ENCODE measurements at places on chromosomes 1 and 21.

GRCh38 chr1:173422456-173422976 is 54.6 kb upstream of the PRDX6 start:
- no peak for DNase-seq

DNA sequence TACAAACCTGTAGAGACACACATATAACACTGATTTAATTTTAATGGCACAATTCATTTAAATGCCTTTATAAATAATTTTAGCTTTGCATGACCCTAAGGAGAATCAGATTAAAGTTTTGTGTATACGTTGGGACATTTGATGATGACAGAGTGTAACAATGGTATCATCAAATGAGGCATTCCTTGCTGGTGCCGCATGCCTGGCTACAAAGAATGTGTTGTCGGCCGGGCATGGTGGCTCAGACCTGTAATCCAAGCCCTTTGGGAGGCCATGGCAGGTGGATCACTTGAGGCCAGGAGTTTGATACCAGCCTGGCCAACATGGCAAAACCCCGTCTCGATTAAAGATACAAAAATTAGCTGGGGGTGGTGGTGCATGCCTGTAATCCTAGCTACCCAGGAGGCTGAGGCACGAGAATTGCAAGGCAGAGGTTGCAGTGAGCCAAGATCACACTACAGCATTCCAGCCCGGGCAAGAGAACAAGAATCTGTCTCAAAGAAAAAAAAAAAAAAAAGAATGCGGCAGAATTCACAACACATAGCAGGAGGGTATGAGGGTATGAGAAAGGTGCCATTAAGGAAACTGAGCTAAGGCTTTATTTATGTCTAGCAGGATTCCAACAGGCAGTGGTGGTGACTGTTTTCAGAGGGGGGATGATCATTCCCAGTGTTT is 58.9 kb downstream of the PTPN14 start:
- DNase-seq: no peak

DNA sequence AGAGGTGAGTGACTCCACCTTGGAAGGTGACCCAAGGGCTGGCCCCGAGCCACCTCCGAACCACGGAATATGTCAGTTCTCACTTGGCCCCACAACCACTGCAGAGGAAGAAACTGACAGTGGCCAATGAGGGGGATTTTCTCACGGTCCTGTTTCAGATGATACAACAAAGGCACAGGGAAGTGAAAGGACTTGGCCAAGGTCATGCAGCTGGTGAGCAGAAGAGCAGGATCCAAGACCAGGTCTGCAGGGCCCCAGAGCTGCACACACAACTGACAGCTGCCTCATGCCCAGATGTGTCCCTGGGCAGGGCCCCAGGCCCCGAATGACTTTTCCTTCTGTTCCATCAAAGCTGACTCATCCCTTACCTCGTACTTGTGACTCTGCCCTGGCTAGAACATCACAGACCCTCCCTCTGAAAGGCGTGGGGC is 25.8 kb upstream of the EVA1B start:
- DNase-seq: no peak

DNA sequence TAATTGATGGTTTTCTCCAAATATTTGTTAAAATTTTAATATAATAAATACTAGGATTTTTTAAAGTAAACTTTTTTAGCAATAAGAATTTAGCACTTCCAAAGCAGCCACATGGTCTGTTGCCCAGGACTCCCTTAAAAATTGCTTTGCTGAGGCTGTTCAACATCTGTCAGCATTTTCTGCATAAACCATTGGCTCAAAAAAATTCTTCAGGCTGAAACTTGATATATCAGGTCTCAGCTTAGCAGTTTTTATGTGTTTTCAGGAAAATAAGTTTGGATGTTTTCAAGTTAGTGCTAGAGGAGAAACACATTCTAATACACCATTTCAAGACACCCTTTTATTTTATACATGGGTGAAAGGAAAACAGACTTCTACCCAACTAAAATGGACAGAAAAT is 69.1 kb upstream of the C1orf105 start:
- DNase-seq: no peak

DNA sequence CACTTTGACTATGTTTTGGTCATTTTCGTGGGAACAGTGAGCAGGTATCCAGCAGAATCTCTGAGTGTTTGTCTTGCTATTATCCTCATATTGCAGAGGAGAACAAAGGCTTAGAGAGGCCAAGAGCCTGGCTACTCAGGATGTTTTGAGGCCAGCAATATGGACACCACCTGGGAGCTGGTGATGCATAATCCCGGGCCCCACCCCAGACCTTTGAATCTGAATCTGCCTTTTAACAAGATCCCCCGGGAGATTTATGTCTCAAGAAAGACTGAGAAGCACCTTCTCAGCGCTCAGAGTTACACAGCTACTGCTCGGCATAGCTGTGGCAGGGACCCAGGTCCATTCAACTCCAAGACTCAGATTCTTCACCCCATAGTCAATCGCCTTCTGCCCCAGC is 72.8 kb downstream of the PTPRU start:
- DNase-seq: no peak

DNA sequence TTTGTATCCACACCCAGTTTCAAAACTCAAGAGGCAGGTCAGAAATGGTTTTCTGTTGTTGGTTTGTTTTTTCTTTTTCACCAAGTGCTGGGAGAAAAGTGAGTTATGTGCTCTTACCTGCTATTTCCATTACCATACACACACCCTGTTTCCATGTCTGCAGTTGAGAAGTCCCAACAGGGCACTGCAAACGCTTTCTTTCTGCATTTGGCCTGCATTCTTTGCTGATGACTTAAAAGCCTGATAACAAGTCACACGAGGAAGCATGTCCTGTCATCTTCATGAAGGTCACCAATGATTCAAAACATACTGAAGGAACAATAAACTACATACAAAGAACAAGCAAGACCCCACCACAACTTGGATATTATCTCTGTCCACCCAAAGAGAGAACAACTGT is 24.8 kb upstream of the KCNE1 start:
- no peak for DNase-seq

DNA sequence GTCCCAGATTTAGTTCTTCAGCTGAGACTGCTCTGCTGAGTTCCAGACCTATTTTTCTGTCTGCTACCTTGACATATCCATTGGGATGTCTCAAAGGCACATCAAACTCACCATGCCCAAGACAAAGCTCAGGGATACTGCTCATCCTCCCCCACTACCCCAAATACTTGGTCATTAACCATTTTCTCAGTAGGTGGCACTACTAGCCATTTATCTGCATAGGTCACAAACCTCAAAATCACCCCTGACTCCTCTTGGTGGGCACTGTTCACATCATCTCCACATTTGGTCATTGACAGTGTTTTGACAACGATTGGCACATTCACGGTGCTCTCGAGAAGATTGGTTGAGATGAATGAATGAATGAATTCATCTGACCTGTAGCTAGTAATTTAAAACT is 32.1 kb downstream of the CACNA1S start:
- DNase-seq: no peak

- DNase-seq: peak; percentile 63
These were observed 6.8 kb upstream of the ACKR1 start for GRCh38 chr1:159197561-159198557.

DNA sequence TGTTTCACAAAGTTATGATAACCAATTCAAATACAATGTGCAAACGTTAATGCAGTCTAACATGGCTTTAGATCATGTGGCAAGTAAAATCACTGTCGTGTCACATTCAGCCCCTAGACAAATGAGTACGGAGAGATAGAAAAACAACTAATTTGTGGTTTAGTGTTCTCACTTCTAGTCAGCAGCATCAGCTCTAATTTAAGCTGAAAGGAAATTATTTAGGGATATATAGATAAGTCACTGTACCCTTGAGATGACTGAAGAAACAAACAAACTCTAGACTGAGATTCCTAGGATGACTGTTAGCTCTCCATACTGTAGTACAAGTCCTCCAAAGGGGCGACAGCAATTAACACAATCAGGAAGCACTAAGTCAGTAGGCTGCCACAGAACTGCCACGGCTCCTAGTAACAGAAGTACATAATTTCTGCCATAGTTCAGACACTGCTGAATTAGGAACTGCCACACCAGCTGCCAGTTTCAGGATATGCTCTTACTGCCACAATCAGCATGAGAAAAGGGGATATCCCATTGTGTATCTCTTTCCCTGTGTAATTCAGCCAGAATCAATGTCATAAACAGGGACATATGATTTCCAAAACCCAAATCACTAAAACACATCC is 150.4 kb upstream of the NEGR1 start:
- no peak for DNase-seq

GRCh38 chr1:24440436-24440835 is 24.8 kb downstream of the NIPAL3 start:
- no peak for DNase-seq

DNA sequence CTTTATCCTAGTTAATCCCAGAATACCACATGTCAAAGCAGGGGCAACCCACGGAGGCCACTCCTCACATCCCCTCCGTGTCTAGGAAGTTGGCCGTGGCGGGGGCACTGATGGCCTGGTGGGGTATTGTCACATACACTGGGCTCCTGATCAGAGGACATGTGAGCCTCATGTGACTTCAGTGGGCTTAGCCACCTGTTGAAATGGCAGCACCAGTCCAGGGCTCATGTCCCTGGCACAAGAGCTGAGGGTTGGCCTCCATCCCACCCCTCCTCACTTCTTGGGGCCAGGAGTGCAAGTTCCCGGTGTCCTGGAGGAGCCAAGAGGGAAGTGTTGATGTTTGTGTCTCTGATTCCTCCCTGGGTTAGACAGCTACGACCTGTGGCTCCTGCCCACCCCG is 313.4 kb downstream of the CAMTA1 start:
- no peak for DNase-seq

DNA sequence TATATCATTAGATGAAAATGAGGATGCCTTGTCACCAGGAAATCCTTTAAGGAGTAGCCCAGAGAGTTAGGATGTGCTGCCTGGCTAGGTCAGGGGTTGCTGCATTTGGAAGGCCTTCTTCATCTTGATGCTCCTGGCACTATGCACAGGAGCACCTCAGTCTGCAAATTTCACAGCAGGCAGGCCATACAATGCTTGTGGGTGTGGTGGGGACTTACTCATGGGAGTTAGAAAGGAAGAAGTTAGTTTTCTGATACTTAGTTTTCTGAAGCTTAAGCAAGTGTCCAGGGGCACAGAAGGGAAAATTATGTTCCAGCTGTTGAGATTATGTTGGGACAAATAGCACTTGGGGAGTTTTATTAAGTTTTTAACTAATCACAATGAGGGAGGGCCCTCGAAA is 11.4 kb downstream of the HLX start:
- no peak for DNase-seq

DNA sequence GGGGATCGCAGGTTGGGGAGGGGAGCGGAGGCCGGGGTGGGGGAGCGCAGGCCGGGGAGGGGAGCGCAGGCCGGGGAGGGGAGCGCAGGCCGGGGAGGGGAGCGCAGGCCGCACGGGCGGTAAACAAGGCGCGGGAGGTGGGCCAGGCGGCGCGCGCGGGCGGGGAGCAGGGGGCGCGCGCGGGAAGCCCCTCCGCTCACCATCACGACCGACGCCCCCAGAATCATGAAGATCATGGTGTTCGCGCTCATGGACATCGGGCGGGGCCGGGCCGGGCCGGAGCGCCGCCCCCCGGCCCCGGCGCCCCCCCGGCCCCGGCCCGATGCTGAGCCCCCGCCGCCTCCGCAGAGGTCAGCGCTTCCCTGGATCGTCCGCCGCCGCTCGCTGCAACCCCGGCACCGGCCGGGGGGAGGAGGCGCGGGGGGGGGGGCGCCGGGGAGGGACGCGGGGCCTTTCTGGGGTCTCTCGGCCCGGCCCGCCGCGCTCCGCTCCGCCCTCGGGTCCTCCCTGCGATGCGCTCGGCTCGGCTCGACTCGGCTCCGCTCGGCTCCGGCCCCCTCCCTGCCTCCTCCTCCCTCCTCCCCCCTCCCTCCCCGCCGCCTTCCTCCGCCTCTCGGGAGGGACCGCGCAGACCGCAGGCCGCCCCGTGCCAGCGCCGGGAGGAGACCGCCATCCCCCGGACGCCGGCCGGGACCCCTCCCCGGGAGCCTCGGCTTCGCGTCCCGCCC is at the start of gene TMEM240:
Gene TMEM240, minus strand, starts transcription at position 535 of the 728 bp plus-strand sequence. Its CDS starts 278 bp downstream, at position 257.
- DNase-seq: no peak

DNA sequence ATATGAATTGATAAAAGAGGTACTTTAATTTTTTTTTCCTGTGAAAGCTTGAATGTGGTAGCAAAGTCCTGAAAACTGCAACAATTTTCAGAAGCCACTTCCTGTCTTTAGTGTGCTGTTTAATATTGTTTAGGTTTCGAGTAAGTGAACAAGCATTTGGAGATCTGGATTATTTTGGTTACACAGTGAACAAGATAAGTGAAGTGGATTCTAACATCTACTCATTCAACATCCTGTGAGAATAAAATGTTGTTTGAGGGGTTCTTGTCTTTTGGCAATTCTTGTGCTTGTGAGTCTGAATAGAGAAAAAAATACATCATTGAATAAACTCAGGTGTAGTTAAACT is 35.2 kb upstream of the PLA2G4A start:
- no peak for DNase-seq

DNA sequence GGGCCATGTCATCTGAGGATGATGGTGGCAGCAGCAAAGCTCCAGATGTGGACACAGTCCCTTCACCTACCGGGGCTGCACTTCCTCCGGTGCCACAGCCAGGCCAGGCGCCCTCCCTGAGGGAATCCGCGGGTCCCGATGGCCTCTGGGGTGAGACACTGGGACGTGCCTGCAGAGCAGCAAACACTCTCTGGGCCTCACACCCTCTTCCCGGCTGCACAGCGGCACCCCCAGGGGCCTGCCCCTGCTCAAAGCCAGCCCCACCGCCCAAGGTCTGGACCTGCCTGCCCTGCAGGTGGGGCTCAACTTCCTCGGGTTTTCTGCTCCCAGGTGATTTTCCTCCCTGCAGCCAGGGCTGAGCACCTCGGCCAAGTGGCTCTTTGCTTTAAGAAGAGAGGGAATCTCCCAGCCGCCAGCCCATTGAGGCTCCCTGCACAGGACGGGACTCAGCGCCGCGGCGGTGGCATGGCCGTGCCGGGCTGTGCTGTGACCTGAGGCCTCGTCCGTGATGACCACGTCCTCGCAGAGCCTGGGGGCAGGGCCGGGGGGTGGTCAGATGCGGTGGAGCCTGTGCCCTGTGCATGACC is 21.3 kb upstream of the COL18A1 start:
- DNase-seq: no peak

GRCh38 chr21:44938772-44939531 is 877 bp upstream of the SLX9 start:
- no peak for DNase-seq

- peak; percentile 61 for DNase-seq
These were observed at the start of gene NTNG1 for GRCh38 chr1:107140703-107141490. Gene NTNG1, plus strand, starts transcription at chr1:107141039.

- DNase-seq: no peak
These were observed 36.5 kb upstream of the SRRM1 start for GRCh38 chr1:24606621-24607020.

- no peak for DNase-seq
These were observed 129.6 kb downstream of the LRRC40 start for GRCh38 chr1:70075761-70076160.

All from NCI-H345 (cell line).